ENCODE measurements at places on chromosomes 2 and 18.

DNA sequence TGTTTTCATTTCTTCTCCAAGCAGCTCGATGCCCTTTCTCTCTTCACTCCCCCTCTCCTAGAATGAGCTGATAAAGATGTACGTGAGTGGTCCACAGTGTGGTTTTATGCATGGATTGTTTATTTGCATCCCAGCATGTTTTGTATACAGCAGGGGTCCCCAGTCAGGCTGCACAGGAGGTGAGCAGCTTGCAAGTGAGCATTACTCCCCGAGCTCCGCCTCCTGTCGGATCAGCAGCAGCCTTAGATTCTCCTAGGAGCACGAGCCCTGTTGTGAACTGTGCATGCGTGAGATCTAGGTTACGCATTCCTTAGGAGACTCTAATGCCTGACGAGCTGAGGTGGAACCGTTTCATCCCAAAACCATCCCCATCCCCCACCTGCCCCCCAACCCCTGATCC, 262.6 kb downstream of the AGAP1 start:
- no peak for DNase-seq

DNA sequence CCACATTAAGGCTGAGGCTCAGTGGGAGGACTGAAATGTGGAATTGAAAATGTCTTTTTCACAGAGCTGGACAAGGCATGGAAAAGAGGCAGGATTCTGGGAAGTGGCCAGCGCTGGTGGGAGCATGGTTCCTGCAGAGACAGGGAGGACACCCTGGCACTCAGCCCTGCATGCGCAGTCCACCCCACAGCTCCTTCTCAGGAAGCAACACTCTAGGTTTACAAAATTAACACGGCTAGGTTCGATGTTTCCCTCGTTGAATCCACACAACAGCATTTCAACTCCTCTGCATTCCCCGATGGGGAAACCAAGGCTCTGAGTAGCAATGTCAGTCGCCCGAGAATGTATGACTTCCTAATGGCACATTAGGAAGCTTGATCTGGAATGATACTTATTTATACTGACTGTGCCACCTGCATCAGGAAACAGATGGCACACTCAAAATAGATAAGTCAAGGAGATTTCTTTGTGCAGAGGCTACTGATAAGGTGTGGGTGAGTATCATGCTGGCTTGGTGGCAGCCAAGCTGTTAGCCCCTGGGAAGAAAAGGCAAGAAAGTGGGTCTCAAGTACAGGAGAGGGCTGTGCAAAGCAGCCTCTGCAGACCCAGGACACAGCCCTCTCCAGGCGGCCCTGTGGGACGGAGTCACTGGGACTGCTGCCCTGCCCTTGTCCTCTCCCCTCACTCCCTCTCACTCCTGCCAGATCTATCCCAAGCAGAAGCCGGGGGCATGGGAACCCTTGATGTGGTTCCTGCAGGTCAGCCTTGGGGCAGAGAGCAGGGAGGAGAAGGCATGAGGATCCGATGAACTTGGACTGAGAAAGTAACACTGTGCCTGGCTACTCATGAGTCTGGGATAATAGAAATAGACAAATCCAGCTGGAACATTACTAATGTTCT, 158.4 kb upstream of the FHL2 start:
- DNase-seq, result no peak

GRCh38 chr18:55541571-55541970, 46.4 kb downstream of the TCF4 start:
- no peak for DNase-seq

- no peak for DNase-seq
Observed at GRCh38 chr2:72998234-72998651, 73.3 kb downstream of the SFXN5 start.

DNA sequence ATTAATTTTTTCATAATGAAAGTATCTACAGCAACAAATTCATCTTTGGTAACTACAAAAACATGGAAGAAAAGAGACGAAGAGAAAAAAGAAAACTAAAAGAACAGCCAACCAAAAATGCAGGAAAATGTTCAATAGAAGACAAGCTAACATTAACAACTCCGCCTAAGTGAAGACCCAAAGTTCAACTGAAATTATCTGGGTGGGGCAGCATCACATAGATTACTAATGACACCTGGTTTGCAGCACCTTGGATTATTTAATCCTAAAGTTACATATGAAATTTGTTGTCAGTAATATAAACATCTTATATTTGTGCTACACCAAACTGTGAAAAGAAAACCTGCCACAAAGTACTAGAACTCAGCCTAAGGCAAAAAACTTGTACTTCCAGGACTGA, 14.8 kb downstream of the B4GALT6 start:
- DNase-seq, result no peak

DNA sequence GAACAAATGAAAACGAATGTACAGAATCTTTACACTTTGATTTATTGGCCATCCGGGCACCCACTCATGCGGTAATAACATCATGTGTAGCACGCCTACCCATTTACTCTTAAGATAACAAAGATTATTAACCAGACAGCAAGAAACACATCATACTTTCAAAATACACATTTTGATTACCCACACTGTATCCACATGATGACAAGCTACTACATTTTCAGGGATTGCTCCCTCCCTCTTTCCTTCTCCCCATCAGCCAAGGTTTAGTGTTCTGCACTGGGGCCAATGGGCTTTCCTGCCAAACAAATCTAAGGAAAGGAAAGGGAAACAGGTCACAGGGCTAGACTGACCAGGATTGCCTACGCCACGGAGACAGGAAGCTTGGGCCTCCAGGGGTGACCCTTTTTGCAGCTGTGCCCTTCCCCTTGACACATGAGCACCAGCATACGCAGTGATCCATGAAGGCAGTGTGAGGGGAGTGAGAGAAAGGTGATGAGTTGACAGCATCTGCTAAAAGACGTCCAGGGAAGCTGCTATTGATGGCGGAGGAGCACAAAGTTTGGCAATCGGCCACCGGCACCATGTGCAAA, 76.5 kb downstream of the ZNF521 start:
- no peak for DNase-seq

GRCh38 chr2:109384308-109385271, 229.2 kb downstream of the SEPTIN10 start:
- no peak for DNase-seq

DNA sequence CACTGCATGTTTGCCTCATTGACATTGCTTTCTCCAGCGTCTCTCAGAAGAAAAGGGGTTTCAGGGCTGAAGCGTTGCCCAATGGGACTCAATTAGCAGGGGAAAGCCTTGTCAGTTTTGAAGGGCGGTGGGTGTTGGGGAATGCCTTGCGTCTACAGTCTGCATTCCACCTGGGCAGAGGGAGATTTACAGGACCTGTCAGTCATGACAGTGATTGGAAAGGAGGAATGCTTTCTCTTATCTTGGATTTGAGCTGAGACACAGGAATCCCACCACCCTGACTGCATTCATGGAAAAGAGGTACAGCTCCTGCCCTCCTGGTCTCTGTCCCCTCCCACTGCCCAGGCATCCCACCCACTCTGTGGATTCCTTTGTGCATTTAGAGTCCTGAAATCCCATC, 123.9 kb downstream of the ACKR3 start:
- no peak for DNase-seq

- DNase-seq, result no peak
Observed at GRCh38 chr2:70396612-70397011, 94.7 kb upstream of the FAM136A start.

GRCh38 chr2:45678791-45679348, 27.4 kb downstream of the PRKCE start:
- no peak for DNase-seq
